Effector CD8-positive, alpha-beta T cell (primary cell): ENCODE measurements at places on chromosomes 1 and 21.

GRCh38 chr21:37711836-37712568 lies 204.3 kb downstream of the KCNJ6 start:
- DNase-seq = no peak

DNA sequence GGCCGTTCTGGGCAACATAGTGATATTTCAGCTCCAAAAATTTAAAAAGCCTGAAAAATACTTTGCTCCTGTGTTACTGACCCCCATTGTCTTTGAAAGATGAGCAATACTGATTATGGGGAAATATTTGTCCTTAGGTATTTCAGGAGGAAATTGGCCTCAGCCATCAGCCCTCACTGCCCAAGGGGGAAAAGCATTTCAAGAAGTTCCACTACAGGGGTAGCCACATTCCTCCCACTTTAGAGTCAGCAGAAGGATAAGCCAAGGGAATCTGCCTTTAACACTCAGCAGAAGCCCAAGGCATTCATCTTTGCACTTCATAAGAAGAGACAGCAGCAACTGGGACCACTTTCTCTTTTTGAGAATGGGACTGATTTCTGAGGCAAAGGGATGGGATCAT lies 40.5 kb upstream of the ZNF326 start:
- no peak for DNase-seq

- DNase-seq = no peak
These were observed 3.5 kb upstream of the SPEN start for GRCh38 chr1:15843826-15844572.

- no peak for DNase-seq
These were observed 3.3 kb upstream of the TTC34 start for GRCh38 chr1:2804628-2805351.
